ENCODE measurements at places on chromosomes 11 and 22.

GRCh38 chr11:96642583-96642982, 252.8 kb downstream of the JRKL start:
- DNase-seq: no peak

DNA sequence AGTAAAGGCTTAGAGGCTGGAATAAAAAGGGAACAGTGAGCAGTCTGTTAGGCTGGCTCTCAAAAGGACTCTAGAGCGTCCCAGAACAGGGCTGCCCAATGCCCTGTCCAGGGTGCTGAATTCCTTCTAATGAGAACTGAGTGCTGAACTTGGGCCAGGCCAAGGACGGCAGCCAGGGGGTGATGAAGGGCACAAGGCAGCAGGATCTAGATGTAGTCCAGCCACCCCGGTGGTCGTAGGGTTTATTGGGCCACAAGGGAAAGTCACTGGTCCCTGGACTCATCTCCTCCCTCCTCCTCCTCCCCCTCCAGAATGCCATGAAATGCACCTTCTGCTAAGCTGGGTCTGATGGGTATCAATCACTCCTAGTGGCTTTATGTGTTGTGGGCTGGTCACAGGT, 19.2 kb downstream of the NPTXR start:
- DNase-seq: no peak

- no peak for DNase-seq
Observed at GRCh38 chr22:30413745-30414524, 11.6 kb upstream of the MTFP1 start.

GRCh38 chr11:36596880-36597279, 1.2 kb downstream of the RAG2 start:
- no peak for DNase-seq

- DNase-seq: peak; percentile 73
Observed at GRCh38 chr22:30286813-30287647, 2.3 kb downstream of the CASTOR1 start.

DNA sequence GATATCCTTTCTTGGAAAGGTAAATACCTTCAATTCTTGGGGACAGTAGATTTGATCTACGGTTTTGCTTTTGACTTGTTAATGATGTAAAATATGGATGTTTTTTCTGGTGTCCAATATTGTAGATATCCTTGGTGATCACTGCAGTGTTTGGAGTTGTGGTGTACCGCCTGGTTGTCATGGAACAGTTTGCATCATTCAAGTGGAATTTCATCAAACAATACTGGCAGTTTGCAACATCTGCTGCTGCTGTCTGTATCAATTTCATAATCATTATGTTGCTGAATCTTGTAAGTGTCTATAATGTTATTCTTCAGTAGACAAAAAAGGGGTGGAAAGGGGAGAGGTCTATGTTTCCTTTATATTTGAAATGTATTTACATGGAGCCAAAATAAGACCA, 27.4 kb upstream of the MUC15 start:
- DNase-seq: no peak

DNA sequence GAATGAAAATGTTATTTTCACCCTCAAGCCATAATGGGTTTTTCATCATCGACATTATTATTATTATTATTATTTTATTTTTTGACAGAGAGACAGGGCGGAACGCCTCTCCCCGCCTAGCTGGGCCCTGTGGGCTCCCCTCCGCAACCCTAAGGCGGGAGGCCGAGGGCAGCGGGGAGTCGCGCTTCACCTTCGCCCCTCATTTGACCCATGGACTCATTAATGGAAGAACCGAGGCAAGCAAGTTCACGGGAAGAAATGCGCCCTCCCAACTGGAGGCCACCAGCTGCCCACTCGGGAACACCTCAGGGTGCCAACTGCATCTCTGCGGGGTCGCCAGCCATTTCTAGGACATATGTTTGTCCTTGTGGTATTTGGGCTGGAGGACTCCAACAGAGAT, 115.3 kb upstream of the KIRREL3 start:
- no peak for DNase-seq

GRCh38 chr11:64762277-64762673, 2.5 kb upstream of the PYGM start:
- DNase-seq: no peak

DNA sequence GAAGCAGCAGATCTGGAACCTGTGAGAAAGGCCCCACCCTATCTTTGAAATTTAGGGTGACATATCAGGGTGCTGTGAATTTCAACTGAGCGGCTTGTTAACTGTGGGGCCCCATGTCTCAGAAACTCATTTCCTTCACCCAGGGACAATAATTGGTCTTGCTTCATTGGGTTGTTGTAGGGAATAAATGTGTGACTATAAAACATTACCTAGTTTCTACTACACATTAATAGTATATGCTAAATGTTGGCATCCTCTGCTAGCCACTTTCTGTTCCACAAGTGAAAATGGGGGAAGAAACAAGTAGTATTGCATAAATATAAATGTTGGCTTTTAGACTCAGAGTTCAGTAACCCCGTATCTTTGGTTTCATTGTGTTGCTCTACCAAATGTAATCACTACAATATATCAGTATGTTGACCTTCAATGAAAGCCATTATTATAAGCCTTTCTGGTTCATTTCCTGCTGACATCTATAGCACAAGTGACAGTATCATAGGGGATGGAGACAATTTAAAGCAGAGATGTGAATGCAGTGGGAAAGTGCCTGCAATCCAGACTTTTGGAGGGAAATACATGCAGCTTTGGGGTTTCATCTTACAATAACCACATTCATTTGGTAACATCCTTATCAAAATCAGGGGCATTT, 905.5 kb upstream of the RAG2 start:
- no peak for DNase-seq

DNA sequence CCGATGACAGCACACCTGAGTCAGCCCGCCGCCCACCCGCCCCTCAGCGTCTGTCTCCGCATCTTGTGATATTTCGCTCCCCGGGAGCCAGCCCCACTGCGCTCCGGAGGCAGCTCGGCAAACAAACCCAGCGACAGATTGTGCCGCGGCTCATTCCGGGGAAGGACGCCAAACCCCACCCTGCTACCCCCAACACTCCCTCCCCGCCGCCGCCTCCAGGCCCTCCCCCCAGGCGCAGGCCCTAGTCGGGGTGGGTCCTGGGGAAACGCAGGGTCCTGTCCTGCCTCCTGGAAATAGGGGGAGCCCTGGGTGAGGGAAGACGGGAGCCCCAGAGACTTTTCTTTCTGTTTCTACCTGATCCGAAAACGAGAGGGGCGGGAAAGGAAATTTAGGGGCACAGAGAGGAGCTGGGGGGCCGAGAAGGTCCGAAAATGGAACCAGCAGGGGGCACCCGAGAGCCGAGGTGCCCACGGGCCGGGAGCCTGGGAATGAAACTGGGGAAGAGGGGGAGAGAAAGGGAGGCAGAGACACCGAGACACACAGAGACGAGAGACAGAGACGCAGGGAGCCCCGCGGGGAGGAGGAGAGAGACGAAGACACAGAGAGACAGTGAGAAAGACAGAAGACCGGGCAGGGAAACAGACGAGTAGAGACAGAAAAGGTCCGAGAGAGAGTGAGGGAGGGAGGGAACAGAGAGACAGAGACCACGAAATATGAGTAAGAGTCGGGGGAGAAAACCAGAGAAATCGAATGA, 1.7 kb upstream of the RTN4RL2 start:
- DNase-seq: no peak

DNA sequence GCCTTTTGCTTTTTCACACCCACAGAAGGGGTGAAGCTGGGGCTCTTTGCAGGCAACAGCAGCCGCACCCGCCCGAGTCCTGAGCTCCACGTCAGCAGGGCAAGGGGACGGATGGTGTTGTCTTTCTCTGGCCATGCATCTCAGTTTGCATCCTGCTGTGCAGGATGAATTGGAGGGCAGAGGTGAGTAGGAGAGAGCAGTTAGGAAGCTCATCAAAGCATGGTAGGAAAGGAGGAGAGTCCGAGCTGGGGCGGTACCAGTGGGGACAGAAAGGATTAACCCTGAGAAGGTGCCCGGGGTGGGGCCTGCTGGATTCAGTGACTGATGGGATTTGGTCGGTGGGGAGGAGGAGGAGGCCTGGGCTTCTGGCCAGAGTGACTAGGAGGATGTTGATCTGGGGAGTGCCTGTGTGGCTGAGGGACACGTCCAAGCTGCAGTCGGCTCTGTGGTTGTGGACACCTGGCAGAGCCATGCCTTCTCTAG, 14.6 kb downstream of the FAM83F start:
- DNase-seq: no peak

DNA sequence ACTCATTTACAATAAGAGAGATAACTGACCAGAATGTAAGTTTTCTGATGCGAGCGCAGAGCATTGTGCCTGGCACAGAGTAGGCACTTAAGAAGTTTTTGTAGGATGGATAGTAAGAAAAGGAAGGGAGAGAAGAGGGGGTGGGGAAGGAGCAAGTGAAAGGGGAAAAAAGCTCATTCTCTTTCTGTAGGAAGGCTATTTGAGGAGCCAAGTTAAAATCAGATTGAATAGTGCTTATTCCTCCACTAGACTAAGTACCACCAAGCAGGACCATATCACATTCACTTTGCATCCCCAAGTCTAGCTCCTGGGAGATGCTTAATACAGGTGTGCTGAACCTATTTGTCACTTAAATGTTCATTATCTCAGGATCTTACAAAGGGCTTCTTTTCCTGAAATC, 14.1 kb upstream of the CRKL start:
- no peak for DNase-seq

- no peak for DNase-seq
Observed at GRCh38 chr11:36945384-36945783, 347.3 kb upstream of the RAG2 start.

GRCh38 chr22:19805821-19806212, 45.2 kb downstream of the TBX1 start:
- DNase-seq: no peak

DNA sequence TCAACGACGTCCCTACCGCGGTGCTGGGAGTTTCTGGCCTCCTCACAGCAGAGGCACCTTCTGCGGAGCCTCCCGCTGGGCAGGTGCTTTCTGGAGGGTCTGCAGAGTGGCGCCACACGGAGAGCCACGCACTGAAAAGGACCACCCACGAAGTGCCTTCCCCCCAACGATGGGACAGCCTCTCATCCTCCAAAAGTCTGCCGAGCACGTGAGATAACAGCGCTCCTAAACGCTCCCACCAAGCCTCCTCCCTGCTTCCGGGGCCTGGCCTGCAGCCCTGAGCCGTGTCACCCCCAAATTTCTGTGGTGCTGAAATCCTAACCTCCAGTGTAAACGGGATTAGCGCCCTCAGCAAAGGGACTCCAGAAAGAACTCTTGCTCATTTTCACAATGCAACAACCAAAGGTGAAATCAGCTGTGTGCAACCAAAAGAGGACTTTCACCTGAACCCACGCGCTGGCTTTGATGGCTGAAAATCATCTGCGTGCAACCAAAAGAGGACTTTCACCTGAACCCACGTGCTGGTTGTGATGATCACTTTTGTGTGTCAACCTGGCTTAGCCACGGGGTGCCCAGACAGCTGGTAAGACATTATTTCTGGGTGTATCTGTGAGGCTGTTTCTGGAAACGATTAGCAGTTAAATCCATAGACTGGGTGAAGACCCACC, 924.6 kb downstream of the BRD1 start:
- DNase-seq: no peak

- DNase-seq: peak; percentile 29
Observed at GRCh38 chr11:124950601-124951330, 3.2 kb upstream of the CCDC15 start.

Data from CD4-positive, alpha-beta T cell treated with Interleukin-4 for 4 hours (primary cell).